ENCODE measurements at places on chromosomes 3 and 15.

GRCh38 chr3:184381261-184382224 is 1.7 kb downstream of the CHRD start:
- no peak for DNase-seq

DNA sequence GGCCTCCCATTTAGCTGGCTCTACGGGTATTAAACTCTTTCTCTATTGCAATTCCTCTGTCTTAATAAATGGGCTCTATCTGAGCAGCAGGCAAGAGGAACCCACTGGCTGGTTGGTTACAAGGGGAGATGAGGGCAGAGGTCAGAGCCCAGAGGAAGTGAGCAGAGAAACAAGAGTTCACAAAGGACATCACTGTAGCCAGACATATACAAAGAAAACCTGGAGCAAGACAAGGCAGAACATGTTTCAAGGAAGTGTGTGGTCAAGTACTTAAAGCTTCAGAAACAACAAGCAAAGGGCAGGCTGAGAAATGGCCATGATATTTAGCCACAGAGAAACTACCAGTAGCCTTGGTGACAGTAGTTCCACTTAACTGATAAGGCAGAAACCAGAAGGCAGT is 24.3 kb downstream of the SUSD5 start:
- DNase-seq: no peak

DNA sequence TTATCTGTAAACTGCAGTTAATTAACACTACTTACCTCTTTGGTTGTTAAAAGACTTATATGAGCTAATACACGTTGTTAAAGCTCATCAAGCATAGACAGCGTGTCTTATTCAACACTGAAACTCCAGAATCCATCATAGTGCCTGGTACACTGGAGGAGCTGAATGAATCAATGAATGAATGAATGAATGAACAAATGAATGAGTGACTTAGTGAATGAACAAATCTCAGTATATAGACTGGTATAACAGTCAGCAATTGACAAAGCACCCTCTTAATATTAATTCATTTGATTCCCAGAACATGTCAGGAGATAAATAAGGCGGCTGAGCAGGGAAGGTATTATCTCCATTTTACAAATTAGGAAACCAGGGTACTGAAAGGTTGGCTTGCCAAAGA is 7.1 kb downstream of the CASR start:
- DNase-seq: no peak

DNA sequence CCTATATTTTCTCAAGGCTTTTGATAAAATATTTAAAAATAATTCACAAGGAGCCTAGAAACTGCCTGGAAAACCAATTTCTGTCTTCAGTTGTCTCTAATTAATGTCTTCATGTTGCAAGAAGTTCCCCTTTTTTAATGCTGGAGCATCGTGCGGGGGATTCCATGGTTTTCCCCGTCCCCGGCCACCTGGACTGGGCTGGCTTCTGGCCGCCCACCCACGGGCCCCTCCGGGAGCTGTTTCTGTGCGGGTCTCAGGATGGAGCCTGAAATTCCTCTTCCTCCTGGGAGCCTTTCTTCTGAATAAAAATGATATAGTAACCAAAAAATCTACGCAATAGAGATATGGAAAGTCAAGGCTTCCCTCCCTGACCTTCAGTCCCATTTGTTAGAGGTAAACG is 8.1 kb upstream of the LRRK1 start:
- no peak for DNase-seq

DNA sequence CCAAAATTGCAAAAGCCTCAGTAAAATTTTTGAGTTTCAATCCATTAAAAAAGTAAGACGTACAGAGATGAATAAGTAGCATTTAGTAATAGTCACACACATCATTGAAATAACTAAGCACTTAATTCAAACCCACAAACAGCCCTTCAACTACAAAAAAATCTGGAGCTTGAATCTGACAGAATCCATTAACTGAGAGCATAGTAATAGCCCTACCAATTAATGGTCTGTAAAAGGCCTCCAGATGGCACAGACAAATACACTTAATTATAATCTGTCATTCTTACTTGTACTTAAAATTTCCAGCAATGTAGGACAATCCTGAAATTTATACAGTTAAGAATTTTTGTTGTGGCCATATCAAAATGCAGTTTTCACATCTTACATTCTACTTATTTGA is 246.9 kb downstream of the VGLL3 start:
- no peak for DNase-seq

- DNase-seq: no peak
Measured at GRCh38 chr15:73607405-73607804, 25.8 kb downstream of the NPTN start.

DNA sequence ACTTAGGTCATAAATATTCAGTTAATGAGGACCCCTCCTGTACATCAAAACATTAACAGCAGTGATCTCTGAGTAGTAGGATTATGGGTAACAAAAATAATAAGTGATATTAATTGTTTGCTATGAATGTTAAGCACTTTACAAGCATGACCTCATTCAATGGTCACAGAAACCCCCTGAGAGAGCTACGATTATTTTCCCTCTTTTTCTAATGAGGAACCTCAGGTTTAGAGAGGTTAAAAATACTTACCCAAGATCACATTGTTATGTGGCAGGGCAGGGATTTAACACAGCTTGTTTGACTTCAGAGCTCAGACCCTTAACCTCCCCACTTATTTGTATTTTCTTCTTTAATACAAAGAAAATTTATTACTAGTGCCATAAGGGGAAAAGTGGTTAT is 228.2 kb downstream of the TBL1XR1 start:
- DNase-seq: no peak

GRCh38 chr15:72306211-72306785 is 13.7 kb downstream of the CELF6 start:
- no peak for DNase-seq

DNA sequence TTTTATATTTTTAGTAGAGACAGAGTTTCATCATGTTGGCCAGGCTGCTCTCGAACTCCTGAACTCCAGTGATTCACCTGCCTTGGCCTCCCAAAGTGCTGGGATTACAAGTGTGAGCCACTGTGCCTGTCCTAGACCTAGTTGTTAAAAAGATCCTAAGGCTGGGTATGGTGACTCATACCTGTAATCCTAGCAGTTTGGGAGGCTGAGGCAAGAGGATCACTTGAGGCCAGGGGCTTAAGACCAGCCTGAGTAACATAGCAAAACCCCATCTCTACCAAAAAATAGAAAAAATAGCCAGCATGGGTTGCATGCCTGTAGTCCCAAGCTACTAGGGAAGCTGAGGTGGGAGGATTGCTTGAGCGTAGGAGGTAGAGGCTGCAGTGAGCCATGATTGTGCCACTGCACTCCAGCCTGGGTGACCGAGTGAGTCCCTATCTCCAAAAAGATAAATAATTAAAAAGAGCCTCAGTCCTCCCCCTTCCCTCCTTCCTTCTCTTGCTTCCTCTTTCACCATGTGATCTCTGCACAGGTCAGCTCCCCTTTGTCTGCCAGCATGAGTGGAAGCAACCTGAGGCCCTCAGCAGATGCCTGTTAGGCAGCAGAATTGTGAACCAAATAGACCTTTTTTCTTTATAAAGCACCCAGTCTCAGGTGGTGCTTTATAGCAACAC is 9.8 kb upstream of the FNDC3B start:
- no peak for DNase-seq

GRCh38 chr3:54654776-54655175 is 273.1 kb downstream of the LRTM1 start:
- DNase-seq: no peak
